Myocyte (in vitro differentiated cells): ENCODE measurements at places on chromosomes 16 and 17. TPM values are rescaled to one million over a fixed set of nuclear protein-coding genes. Genes with fewer than 3 reads are reported as not detected.
A peak's percentile ranks its signal among the peaks of the same experiment; 100 is the strongest.

KRT39 gene
- not detected in 2 replicates for total RNA-seq

HGS gene
- 101 and 123 TPM in 2 replicates for total RNA-seq

SLFN14 gene
- total RNA-seq, result not detected in 2 replicates

DNA sequence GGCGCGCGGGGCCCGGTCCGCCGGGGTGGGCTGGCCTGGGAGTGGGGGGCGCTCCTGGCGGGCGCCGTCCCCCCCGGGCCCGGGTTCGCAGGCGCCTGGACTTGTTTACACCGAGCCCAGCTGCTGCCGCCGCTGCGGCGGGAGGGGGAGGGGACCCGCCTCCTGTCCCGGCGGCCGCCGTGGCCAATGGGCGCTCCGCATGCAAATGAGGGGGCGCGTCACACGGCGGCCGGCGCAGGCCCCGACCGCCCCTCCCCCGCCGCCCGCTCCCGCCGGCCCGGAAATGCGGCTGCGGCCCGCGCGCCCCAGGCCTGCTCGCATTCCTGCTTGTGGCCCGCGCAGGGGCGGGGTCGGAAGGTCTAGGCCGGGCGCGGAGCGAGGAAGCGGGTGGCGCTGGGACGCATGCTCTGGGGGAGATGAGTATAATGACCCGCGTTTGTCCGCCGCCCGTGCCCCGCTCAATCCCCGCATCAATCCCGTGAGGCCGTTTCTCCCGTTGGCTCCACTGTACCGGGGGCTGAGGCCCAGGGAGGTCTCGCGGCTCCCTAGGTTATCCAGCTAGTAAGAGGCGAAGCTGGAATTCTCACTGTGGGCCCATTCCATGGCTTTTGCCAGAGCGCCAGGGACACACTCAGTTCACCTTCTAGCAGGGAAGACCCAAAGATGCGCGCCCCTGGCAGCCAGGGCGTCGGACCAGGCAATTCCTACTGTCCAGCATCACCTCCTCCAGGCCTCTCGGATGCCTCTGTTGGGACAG lies at the start of gene YPEL3:
YPEL3 (minus strand) TSS at position 109 of the 757 bp plus-strand sequence. CDS start 731 bp downstream, outside the sequence.
- DNase-seq, result peak; percentile 85

GRCh38 chr16:20674684-20675487 lies 22.6 kb downstream of the ACSM1 start:
- peak; percentile 9 for DNase-seq

- no peak for DNase-seq
Observed at GRCh38 chr16:8950580-8951077, 13.1 kb downstream of the USP7 start.

DNA sequence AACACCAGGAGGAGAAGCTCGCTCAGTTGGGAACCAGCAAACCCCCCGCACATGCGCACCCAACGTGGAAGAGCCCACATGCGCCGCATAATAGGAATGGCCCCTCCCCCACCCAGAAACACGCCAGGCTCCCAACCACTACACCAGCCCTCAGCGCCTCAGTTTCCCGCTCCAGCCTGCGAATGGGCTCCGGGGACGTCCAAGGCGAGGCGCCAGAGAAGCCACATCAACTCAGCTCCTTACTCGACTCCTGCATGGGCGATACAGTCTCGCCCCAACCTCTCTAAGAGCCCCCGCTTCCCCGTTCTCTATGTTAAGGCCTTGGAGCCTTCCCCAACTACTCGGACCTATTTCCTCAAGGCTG lies 504 bp downstream of the SRSF1 start:
- peak; percentile 89 for DNase-seq

DNA sequence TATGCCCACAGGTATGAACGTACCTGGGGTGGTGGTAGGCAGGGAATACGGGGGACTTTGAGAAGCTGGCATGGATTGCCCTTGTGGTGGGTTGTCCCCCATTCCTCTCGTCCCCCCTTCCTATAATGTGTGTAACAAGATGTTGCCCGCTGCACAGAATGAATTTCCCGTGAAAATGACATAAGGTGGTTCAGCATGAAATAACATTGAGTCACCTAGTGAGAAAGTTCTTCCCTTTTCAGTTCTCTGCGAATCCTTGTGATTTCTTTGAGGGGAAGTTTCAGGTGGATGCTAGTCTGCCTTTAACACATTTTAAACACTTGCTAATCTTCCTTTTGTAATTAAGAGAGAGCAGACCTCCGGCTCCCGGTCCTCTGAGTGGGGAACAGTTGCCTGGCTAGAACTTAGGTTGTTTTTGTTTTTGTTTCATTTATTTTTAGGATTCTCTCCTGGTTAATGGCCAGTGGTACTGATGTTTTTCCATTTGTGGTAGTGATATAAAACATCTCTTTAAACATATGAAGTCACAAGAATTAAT lies 58.9 kb downstream of the RAP1GAP2 start:
- no peak for DNase-seq

DNA sequence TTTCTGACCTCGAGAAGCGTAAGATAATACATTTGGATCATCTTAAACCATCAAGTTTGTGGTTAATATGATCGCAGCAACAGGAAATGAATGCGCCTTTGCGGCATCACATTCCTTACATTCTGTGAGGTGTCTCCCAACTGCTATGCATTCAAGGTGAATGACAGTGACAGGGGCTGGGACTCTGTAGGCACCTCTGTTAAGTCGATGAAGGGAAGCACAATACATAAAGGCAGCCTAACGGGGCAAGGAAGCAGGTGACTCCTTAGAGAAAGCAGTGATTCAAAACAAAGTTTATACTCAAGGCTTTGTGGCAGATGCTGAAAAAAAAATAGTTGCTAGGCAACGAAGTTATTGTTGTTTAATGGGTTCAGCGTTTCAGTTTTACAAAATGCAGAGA lies 21.6 kb upstream of the EVPL start:
- peak; percentile 50 for DNase-seq

GRCh38 chr17:37671028-37671823 lies 28.0 kb upstream of the DDX52 start:
- DNase-seq, result no peak
